Activated CD8-positive, alpha-beta memory T cell treated with anti-CD3 and anti-CD28 coated beads, Interleukin-2, amount 50 U/mL, for 48 hours (primary cell): ENCODE measurements at places on chromosomes 1 and 21.
A peak's percentile ranks its signal among the peaks of the same experiment; 100 is the strongest.

DNA sequence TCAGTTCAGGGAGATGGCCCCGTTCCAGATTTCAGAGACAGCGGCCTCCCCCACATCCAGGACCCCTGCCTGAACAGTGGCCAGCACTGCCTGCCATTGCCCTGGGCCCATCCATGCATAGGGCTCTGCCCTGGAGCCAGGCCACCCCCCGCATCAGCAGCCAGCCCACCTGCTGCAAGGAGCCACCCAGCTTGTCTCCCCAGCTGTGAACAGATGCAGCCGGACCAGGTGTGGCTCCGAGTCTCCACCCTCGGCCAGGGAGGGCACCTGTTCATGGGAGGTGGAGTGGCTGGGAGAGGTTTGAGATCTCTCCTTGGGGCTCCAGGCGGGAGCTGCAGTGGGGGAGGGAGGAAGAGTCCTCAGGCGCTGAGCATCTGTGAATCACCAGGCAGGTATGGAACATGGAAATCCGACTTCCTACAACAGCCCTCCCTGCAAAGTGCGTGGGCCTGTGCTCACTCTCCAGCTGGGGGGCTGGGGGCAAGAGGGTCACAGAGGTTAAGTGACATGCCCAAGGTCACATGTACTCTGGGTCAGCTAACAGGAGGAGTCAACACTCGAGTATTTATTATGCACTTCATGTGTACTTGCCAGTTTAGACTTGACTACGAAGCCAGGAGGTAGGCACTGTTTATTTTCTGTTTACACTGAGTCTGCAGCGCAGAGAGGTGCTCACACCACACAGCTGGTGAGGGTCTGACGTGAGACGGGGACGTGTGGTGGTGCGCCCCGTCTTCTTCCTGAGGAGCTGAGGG is 4.8 kb upstream of the HES5 start:
- no peak for DNase-seq

- DNase-seq, result no peak
Measured at GRCh38 chr1:94743862-94744261, 76.3 kb upstream of the SLC44A3 start.

DNA sequence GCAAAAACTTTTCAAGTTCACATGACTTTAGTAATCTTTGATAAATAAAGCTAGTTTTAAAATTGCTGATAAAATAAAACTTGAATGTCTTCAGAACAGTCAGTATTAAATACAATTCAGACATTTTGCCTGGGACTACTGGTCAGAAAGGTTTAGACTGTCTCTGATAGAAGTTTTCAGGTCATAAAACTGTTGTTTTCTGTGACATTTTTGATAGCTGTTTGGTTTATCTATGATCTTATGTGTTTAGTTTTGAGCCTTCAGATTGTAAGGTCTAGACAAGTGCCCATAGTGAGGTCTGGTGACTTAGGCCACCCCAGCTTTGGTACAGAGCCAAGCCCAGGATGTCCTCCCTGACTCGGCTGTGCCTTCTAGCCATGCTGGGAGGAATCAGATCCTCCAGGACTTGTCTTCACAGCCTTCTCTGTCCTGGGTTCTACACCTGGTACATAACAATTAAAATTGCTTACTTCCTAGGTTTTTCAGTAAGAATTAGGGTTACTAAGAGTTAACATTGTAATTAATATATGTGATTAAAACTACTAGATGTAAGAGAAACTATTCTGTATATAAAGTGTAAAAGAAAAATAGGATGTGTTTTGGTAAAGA is 15.1 kb upstream of the DNAH14 start:
- no peak for DNase-seq

DNA sequence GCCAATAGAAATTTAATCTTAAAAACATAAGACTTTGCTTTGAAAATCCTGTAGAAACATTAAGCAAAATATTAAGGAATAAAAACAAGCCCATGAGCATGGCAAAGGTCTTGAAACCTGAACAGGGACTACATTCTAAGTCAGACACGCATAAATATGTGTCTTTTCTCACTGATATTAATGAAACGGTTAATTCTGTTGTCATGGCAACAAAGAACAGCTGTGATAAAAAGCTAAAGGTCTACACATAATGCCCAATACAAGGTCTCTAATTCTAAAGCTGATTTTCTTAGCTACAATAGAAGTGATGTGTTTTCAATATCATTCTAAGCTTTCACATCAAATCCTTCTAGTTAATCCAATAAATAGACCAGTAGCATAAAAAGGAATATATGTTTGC is 331.7 kb downstream of the PTBP2 start:
- no peak for DNase-seq

GRCh38 chr1:29879217-29879616 is 642.9 kb downstream of the PTPRU start:
- DNase-seq, result no peak

DNA sequence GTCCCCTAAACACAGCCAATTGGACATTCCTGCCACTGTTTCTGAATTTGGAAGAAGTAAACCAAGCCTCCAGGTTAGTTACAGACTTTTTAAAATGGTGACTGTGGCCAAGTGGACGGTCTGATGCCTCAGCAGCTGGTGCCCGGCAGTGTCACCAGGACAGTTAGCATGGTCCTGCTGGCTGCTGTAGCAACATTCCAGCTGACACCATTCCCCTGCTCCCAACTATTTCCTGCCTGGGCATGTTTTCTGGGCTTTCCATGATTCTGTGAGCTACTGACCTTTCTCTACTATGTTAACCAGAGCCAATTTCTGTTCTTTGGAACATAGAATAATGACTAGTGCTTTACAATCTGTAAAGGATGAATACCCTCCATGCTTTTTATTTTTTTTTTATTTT is 95.0 kb downstream of the TLR5 start:
- DNase-seq, result no peak

GRCh38 chr1:169906938-169907337 is 13.2 kb upstream of the SCYL3 start:
- no peak for DNase-seq

DNA sequence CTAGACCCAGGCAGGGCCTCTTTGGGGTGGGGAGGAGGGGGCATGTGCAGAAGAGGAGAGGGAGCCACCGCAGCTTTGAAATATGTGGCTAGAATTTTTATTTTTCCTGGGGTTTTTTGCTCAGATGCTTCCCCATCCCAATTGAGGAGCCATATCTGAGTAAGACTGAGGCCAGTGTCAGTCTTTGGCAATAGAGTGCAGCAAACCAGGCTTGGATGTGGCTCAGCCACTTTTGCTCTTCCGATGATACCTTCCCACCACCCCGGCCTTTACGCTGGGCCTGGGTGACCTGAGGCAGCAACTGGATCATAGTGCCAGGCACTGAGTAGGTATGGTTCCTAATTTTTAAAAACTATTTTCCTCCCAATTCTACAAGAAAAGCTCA is 36.9 kb downstream of the KIAA1614 start:
- no peak for DNase-seq

DNA sequence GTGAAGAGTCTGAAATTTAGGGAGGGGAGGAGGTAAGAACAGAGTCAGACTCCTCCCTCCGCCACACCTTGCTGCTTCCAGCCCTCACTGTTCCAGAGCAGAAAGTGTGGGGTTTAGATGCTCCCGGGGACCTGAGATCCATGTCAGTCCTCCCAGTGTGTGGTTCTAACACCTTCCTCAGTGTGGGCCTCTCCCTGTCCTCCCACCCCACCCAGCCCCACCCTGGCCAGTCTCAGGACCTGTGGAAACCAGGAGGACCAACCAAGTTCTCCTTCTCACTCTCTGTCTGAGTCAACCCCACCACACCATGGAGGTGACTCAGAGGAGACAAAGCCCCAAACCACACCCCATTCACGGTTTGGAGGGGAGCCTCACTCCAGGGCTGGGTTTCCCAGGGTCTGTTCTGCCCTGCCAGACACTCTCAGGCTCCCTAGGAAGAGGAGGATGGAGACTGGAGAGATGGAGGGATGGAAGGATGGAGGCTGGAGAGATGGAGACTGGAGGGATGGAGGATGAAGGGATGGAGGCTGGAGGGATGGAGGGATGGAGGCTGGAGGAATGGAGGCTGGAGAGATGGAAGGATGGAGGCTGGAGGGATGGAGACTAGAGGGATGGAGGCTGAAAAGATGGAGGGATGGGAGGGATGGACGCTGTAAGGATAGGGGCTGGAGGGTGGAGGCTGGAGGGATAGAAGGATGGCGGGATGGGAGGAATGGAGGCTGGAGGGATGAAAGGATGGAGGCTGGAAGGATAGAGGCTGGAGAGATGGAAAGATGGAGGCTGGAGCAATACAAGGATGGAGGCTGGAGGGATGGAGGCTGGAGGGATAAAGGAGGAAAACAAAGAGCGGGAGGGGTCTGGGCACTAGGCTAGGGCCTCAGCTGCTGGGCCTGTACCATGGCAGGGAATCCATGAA is 100.9 kb upstream of the RUNX3 start:
- peak; percentile 85 for DNase-seq
